BJ (cell line): ENCODE measurements at places on chromosomes 7 and 10. TPM values are rescaled to one million over a fixed set of nuclear protein-coding genes. Genes with fewer than 3 reads are reported as not detected.

Gene ACTR3C
- polyA plus RNA-seq: 0.60 and 0.91 TPM in 2 replicates

GRCh38 chr7:30078280-30078679 is 50.1 kb downstream of the PLEKHA8 start:
- no peak for DNase-seq

DNA sequence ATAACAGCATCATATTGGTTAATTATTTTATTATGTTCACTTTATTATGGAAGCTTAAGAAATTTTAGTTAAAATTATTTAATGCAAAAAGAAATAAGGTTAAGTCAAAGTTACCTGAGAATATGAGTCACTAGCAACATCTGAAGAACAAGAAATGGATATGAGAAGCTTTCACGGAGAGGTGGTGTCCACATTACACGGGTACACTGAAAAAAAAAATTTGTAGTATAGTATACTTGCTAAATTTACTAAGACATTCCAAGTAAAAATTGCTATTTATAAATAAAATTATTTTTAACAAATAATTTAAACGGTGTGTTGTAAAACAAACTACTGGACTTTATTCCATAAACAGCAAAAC is 63.9 kb downstream of the DPY19L1 start:
- DNase-seq: no peak

DNA sequence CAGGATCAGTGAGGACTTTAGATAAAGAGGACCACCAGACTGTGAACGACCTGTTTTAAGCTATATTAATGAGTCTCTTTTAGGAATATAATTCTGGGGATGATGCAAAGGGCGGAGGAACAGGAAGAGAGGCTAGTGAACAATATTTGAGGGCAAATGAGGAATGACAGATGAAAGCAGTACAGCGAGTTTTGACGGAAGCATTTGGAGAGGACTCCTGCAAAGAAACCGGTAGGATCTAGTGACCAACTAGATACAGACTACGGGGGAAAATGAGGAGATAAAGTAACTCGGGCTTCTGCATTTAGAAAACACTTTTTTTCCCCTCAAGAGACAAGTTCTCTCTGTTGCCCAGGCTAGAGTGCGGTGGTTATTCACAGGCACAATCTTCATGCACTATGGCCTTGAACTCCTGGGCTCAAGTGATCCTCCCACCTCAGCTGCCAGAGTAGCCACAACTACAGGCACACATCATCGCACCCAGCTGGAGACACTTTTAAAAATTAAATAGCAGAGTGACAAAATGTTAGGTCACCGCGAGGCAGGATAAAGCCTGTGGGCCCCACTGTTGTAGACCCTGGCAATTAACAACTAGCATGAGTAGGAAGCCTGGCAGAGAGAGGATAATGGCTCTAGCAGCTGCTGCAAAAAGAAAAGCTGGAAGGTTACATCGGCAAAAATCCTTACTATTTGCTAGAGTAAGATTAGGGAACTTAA is 143.2 kb downstream of the SRPK2 start:
- DNase-seq: no peak

DNA sequence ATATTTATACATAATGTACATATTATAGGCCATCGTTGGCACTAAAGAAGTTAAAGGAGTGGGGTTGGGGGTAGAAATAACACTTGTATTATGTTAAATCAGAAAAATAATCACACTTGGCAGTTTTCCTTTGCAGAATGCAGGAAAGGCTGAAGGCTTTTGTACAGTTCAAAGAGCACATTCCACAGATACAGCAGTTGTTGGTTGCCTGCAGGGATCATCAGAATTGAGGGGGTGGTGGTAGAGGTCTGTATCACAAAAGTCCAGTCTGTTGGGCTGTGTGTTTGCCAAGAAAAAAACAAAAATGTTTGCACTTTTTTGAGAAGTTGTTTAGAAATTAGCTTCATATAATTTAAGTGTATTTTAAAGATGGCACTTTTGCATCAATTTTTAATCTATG is 231.8 kb upstream of the FOXP2 start:
- DNase-seq: no peak

DNA sequence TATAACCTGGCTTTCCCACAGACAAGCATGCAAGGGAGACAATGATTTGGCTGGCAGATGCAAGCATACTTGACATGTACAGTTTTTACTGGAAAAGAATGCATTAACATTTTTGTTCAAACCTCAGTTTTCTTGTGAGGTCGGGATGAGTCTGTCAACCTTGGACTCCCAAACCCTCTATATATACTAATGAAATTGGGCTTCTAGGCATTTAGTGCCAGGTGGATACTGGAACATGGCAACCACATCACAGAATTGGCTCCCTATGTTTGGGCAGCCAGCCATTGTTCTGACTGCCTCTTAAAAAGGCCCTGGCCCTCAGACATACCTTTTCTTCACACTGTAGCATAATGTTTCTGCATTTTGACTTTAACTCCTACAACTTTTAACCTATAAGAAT is 39.1 kb downstream of the CDK6 start:
- DNase-seq: no peak

Gene POLD2
- polyA plus RNA-seq: 54.8 and 87.2 TPM in 2 replicates

Gene LIPK
- not detected in 2 replicates for polyA plus RNA-seq

- no peak for DNase-seq
These were observed 15.2 kb downstream of the PALD1 start for GRCh38 chr10:70493660-70494234.

DNA sequence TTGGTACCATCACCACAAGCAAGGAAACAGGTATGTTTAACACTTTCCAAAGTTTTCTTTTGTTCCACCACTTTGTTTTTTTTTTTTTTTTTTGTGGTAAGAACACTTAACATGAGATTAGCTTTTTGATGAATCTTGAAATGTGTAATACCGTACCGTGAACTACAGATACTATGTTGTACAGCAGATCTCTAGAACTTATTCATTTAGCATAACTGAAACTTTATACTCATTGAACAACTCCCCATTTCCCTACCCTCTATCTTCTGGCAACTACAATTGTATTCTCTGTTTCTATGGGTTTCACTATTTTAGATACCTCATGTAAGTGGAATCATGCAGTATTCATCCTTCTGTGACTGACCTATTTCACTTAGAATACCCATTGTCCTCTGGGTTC is 162.7 kb upstream of the ITGB1 start:
- DNase-seq: no peak

DNA sequence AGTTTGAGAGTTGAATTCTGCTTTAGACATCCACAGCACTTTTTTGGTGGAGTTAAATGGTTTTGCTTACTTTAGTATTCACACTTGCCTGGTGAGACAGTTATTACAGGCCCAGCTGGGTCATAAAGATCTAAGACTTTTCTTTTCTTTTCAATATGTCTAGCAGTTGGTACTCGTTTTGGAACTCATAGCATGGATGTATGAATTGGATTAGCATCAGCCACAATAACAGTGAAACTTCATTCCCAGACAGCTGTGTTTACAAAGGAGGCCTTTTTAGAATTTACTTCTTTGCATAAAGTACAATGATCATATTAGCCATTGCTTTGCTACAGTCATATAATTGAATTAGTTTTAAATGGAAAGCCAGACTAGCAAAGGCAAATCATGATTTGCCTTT is 168.4 kb upstream of the DKK1 start:
- DNase-seq: no peak

DNA sequence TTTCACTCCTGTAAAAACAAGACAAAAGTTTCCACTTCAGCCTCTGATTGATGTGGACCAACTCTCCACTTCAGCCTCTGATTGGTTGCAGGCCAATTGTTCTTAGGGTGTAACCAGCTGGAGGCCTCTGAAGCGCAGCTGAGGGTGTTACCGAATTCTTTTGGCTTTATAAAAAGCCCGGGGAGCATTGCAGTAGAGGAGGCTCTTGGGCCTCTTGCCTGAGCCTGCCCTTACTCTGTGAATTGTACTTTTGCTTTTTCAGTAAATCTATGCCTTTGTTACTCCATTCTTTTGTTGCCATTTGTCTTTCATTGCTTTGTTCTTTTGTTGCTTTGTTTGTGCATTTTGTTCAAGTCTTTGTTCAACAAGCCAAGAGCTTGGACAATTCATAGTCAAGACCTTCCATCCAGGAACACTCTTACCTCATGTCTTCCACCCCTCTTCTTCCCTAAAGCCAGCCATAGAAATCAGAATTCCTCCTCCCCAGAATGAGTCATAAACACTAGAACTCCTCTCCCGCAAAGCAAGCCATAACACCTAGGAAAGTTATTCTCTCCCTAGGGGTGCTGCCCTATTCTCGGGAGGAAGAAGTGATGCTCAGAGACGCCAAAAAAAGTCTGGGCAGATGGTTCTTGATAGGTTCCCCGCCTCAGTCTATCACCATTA is 53.5 kb upstream of the ARMC3 start:
- no peak for DNase-seq

Gene SPDYE1
- not detected in 2 replicates for polyA plus RNA-seq

GRCh38 chr7:47852330-47853245 is 95.7 kb downstream of the PKD1L1 start:
- no peak for DNase-seq

GRCh38 chr7:28830846-28831245 is 127.3 kb downstream of the TRIL start:
- no peak for DNase-seq

- DNase-seq: no peak
These were observed 16.0 kb downstream of the MNX1 start for GRCh38 chr7:156994417-156994816.

- no peak for DNase-seq
These were observed 87.2 kb downstream of the NRF1 start for GRCh38 chr7:129698516-129699418.

DNA sequence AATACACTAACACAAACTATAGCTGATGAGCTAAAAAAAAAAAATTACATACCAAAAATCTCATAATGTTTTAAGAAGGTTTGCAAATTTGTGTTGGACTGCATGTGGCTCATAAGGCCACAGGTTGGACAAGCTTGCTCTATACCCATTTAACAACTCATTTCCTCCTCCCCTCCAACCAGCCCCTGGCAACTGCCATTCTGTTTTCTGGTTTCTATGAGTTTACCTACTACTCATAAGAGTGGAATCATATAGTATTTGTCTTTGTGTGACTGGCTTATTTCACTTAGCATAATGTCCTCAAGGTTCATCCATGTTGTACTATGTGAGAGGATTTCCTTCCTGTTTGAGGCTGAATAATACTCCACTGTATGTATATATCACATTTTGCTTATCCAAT is 100.4 kb upstream of the ARHGAP21 start:
- no peak for DNase-seq
